Renal cortex interstitium (tissue), 15 donors: ENCODE measurements at places on chromosomes 7 and 10. TPM values are rescaled to one million over a fixed set of nuclear protein-coding genes. Genes with fewer than 3 reads are reported as not detected.

AASS gene
- polyA plus RNA-seq, result 52.5 TPM

SPACDR gene
- 0.99 TPM for polyA plus RNA-seq

EPHA1 gene
- 18.9 TPM for polyA plus RNA-seq

DNA sequence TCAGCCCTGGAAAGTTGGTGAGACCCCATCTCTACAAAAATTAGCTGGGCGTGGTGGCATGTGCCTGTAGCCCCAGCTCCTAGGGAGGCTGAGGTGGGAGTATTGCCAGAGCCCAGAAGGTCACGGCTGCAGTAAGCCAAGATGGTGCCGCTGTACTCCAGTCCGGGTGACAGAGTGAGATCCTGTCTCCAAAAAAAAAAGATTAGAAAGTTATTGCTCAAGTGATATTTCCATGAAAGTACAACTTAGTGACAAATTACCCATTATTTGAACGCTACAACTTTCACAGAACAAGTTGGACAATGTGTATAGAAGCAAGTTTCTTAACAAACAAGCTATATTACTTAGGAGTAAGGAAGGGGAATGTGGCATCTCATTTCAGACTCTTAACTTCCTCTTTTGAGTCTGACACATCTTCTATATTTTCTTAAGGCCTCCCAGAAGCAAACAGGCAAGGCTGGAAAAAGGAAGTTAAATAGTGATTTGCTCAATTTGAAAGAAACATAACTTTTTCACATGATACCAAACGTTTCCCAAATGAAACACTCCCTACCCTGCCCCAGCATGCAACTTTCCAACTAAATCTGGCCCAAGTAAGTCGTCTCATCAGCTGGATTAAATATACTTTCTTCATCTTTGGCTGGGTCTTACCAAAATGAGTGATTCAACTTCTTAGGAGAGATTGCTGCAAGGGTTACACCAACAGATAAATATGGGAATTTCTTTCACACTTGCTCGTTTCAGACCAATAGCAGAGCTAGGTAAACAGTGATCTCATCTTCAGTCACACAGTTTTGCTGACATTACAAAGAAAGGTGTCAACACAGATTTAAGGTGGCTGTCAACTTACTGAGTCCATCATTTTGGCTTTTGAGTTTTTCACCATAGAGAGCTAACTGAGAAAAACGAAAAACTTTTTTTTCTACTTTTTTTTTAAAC is 66.3 kb upstream of the KLF6 start:
- DNase-seq, result no peak

- DNase-seq, result no peak
Measured at GRCh38 chr10:11448545-11449244, 162.8 kb downstream of the USP6NL start.
